ENCODE measurements at places on chromosomes 7 and 10. TPM values are rescaled to one million over a fixed set of nuclear protein-coding genes. Genes with fewer than 3 reads are reported as not detected.

DNA sequence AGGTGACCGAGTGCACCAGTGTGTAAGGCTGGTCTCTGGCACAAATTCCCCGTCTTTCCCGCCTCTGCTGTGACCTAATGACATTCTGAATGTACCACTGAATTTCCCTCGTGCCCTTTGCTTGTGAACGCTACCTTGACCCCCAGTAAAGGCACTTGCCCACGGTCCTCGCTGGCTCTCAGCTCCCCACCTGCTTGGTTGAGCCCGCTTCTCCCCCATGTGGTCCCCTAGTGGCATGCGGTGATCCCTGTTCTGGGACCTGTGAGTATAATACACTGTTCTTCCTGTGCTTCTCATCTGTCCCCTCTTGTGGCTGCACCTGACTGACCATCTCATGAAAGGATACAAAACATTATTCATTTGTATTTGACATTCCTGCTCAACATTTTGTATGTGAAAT lies 495.7 kb downstream of the INHBA start:
- no peak for DNase-seq

- DNase-seq: no peak
Observed at GRCh38 chr10:8073691-8074416, 19.4 kb downstream of the GATA3 start.

DNA sequence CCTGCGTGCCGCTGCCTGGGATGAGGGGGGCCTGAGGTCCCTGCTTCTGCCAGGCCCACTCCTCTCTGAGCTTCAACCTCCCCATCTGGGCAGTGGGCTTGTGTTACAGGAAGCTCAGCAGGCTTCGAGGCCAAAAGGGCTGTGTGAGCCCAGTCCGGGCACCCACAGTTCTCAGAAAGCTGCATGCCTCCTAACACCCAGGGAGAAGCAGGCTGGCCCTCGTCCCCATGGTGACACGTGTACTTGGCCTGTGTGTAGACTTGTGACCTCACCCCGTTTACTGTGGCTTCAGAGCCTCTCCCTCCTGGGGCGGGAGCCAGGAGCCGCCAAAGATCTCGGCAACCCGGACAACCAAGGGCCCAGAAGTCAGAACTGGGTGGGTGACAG lies 2.2 kb upstream of the GRIFIN start:
- no peak for DNase-seq

- no peak for DNase-seq
Observed at GRCh38 chr10:121846555-121846954, 81.3 kb downstream of the ATE1 start.

DNA sequence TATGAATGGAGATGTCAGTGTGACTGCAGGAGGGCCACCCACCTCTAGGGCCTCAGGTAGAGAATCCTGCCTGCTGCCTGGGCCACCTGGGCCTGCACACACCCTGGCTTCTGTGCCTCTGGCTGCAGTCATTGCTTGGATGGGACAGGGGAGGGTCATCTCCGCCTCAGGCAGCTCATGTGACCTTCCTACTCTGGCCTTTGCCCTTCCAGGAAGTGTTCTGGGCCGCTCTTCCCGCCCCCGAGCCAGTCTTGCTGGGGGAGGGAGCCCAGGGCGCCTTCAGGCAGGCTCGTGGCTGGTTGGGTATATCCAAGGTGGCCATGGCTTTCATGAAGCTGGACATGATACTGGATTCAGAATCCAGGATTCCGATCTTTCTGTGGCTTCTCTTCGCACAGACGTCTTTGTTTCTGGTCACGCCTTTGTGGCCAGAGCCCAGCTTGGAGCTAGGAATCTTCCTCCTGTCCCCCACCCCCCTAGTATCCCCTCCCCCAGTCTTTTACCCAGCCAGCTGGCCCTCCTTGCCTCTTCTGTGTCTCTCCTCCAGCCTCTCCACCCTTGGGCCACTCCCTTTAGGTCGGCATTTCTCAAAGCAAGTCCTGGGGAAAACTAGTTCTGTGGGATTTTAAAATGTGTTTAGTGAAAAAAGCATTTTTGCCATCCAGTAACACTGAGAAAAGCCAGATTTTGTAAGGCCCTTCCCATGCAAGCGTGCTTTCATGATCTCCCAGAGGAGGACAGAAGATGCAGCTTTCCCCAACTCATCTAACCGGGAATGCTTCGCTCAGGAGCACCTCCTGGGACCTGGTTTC lies 119.6 kb downstream of the ZMIZ1 start:
- DNase-seq: no peak

- DNase-seq: no peak
Observed at GRCh38 chr7:157234271-157234670, 95.5 kb downstream of the UBE3C start.

GRCh38 chr10:112098682-112099081 lies 84.9 kb downstream of the GPAM start:
- no peak for DNase-seq

- DNase-seq: no peak
Observed at GRCh38 chr10:71392791-71393781, 3.6 kb upstream of the CDH23 start.

- no peak for DNase-seq
Observed at GRCh38 chr7:157597562-157597961, 260.8 kb downstream of the DNAJB6 start.

- no peak for DNase-seq
Observed at GRCh38 chr10:23417254-23417653, 21.6 kb upstream of the OTUD1 start.

DNA sequence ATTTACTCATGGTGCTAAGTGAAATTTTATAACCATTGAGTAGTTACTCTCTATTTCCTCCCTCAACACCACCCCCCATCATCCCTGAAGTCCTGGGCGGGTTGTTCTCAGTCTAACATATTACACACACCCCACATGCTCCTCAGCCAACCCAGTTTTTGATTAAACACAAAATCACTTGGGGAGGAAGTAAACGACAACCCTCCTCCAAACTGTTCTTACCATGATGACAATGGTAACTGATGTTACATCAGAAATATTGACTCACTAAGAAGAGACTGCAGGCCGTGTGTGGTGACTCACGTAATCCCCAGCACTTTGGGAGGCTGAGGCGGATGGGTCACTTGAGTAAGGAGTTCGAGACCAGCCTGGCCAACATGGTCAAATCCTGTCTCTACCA lies 44.2 kb downstream of the RAB11FIP2 start:
- DNase-seq: no peak

DNA sequence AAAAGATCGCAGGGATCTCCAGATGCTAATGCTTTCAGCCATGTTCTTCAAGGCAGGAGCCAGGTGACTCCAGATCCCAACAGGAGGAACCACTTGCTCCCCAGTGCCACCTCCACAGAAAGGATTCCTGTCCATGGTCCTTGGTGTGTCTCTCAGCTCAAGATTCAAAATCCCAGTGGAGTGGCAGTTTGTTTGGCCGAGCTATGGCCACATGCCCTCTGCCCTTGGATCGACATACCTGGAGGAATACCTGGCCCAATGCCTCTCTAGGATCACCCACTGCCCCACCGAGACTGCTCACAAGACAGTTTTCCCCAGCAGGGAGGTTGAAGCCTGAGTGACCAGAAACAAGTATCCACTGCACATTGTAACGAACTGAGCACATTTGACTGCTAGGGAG lies 3.9 kb upstream of the GPRIN2 start:
- DNase-seq: no peak

DNA sequence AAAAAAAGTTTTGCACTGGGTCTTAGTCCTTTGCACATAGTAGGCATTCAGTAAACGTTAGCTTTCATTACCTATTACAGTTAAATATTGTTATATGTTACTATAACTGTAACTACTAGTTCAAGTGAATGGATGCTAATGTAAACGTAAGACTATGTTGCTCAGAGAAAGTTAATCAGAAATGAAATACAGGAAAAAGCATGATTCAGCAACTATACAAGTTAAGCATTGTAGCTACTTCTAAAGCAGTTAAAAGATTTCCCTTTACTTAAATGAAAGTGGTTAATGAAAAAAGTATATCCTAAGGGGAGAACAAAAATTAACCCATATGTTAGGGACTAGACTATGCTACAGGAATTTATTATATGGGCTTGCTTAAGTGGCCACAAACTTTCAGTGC lies 121.2 kb downstream of the SKAP2 start:
- no peak for DNase-seq

- DNase-seq: no peak
Observed at GRCh38 chr7:150003304-150003810, 129.6 kb downstream of the ATP6V0E2 start.

- no peak for DNase-seq
Observed at GRCh38 chr10:75606203-75606779, 174.9 kb downstream of the LRMDA start.

GRCh38 chr7:35723011-35723410 lies 28.1 kb upstream of the HERPUD2 start:
- DNase-seq: no peak

DNA sequence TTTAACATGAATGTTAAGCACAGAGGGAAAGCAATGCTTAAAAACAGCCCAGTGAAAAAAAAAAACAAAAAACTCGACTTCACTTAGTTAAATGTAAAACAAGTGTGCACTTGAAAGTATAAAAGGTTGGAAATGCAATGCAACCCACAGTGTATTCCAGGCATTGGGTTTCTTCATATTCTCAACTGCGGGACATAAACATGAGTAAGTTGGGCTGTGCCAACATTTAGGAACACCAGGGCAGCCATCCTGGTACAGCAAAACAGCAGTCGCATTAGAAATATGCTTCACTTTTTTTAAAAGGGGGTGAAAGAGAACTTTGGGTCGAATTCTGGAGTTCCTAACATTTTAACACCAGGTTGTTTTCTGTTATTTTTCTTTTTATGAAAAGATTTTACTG lies 937 bp downstream of the STEAP1 start:
- DNase-seq: no peak

GRCh38 chr10:6669269-6669859 lies 89.3 kb upstream of the PRKCQ start:
- DNase-seq: no peak

Gene CALCR
- 0.05 TPM for total RNA-seq

Gene SRRM3
- total RNA-seq: 0.05 TPM

Gene GARIN1A
- total RNA-seq: 0.19 TPM

Gene CLCN1
- total RNA-seq: 0.09 TPM

Gene CFAP70
- 1.7 TPM for total RNA-seq

Gene IDI1
- total RNA-seq: 40.5 TPM

Gene DOCK4
- total RNA-seq: 3.5 TPM

Gene ZNF488
- total RNA-seq: 0.24 TPM

Gene PTPRN2
- 1.7 TPM for total RNA-seq

Gene PBLD
- total RNA-seq: 1.7 TPM

Gene PTEN
- total RNA-seq: 171 TPM

Gene CCDC172
- total RNA-seq: 0.05 TPM

Gene C10orf105
- total RNA-seq: 0.42 TPM

Gene HDAC9
- total RNA-seq: 12.2 TPM
